ENCODE measurements at places on chromosomes 12 and 14.
A peak's percentile ranks its signal among the peaks of the same experiment; 100 is the strongest.

DNA sequence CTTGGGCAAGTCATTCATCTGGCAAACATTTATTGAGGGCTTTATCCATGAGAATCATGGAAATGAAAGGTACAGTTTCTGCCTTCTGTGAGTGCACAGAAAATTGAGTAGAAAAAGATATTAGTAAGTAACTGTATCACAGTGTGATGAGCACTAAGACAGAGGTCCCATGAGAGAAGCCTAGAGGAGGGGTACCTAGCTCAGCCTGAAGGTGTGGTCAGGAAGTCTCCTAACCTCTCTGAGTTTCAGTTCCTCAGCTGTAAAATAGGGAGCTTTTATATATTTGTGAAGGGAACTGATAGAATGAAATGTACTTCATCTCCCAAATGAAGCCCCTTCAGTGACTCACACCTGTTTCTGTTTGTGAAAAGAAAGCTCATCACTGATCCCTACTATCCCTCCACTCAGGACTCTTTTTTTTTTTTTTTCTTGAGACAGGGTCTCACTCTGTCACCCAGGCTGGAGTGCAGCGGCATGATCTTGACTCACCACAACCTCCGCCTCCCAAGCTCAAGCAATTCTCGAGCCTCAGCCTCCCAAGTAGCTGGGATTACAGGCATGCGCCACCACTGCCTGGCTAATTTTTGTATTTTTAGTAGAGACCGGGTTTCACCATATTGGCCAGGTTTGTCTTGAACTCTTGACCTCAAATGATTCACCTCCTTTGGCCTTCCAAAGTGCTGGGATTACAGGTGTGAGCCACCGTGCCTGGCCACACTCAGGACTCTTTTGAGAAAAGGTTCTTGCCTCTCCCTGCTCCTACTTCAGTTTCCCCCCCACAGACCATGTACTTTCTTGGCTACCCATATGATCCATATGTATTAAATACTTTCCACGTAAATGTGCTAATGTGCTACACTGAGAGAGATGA, 93.7 kb upstream of the FUT8 start:
- no peak for DNase-seq

GRCh38 chr12:66024949-66025348, 105.6 kb downstream of the LLPH start:
- no peak for DNase-seq

- DNase-seq, result no peak
Observed at GRCh38 chr14:93042968-93043940, 72.5 kb downstream of the ITPK1 start.

- DNase-seq, result peak; percentile 79
Observed at GRCh38 chr12:110582276-110583136, 612 bp downstream of the PPTC7 start.

DNA sequence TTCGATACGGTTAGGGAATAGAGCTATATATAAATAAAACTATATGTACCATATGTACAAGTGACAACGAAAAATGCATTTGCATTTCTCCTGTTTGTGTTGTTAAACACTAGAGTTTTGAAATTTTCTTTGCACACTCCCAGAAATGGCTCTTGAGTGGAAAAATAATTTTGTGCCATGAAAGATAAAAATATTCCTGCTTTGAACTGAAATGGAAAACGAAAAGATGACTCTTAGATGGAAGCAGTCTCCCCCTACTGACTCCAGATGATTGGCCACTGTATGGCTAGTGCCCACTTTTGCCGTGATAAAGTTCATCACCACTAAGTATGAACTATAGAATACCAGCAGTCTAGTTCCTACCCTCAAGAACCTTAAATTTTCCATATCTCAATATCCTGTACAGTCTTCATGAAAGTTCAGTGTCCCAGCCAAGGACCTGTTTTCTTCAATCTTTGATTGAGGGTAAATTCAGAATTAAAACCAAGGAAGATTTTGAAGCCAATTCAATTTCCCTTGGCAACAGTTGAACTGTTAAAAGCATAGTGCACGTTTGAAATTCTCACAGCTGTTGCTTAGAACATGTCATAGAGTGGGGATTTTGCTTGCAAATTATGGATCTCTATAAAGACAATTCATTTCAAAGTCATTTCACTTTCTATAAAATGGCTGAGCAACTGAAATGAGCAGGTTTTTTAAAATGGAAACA, 1.6 kb upstream of the PPP2R5E start:
- DNase-seq, result no peak

GRCh38 chr14:69543341-69544115, 31.1 kb downstream of the CCDC177 start:
- DNase-seq, result peak; percentile 3

- no peak for DNase-seq
Observed at GRCh38 chr14:38490273-38490672, 234.4 kb upstream of the CLEC14A start.

DNA sequence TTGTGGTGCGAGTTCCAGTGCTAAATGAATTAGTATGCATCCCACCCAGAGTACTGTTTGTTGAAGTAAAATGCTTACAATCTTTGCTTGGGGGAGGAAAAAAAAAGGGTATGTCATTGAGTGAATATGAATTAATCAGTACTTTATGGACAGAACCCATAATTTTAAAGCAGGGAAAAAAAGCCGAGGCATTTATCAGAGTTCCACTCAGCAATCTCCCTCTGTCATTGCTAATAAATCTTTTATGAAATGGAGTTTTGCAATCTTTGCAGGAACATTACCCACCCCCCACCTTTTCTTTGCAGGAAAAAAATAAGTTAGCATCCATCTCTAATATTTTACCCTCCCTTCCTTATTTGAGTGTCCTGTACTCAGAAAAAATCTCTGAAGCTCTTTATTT, 127.9 kb upstream of the TMPO start:
- no peak for DNase-seq

- peak; percentile 48 for DNase-seq
Observed at GRCh38 chr12:6961695-6962284, 8.7 kb downstream of the PHB2 start.

DNA sequence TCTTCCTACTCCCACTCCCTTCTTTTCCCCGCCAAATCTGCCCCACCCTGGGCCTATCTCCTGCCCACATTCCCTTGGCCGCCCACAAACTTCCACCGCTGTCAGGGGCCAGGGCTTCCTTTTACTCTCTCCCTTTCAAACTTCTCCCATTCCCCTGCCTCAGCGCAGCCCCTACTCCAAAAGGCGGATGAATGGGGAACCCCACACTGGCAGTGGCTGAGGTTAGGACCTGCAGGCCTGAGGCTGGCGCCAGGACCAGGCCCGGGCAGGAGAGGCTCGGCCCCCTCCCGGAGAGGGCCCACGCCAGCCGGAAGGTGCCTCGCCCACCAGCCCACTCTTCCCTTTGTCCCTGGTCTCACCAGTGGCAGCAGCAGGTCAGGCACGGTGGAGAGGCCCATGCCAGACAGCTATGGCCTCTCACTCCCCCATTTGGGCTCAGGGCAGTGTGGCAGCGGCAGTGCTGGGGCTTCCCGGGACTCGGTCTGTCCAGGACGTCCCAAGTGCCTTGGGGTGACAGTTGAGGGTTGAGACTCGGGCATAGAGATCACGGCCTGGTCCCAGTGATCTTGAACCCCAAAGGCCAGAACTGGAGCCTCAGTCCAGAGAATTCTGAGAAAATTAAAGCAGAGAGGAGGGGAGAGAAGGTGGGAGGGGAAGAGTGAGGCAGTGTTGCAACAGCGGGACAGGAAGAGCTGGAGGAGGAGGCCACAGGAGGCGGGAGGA, at the start of gene TNFRSF1A:
Gene TNFRSF1A, minus strand, starts transcription at position 660 of the 723 bp plus-strand sequence. Its CDS starts 262 bp downstream, at position 398.
- peak; percentile 28 for DNase-seq

- no peak for DNase-seq
Observed at GRCh38 chr14:32185097-32185496, 16.7 kb upstream of the RNU6-7 start.

DNA sequence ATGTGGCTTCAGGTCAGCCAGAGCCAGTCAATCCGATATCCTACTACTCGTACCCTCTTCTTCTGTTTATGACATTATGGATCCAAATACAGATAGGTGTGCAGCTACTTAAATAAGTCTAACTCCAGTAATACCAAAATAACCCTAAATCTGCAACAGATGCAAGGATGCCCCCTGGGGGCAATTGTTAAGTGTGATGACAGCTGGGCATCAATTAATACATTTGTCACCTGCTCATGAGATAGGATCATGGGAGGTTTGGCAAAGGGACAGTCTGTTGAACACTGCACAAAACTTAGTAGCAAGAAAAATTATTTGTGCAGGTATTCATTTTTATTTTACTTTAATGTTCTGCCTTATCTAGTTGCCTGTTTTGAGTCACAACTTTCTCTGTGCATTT, 83.2 kb downstream of the SLC38A6 start:
- DNase-seq, result no peak

- DNase-seq, result no peak
Observed at GRCh38 chr12:131611416-131612091, 99.3 kb upstream of the SFSWAP start.

DNA sequence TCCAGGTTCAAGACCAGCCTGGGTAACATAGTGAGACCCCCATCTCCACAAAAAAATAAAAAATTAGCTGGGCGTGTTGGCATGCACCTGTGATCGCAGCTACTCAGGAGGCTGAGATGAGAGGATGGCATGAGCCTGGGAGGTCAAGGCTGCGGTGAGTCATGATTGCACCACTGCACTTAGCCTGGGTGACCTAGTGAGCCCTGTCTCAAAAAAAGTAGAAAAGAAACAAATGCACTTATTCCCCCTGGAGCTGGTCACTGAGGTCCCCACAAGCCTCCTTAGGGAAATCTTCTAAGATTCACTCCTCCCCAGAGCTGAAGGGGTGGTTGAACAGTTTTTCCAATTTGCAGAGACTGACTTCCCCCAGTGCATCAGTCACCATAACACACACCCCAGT, 1.6 kb downstream of the CD9 start:
- no peak for DNase-seq

GRCh38 chr12:116455540-116456329, 103.4 kb upstream of the MAP1LC3B2 start:
- no peak for DNase-seq

DNA sequence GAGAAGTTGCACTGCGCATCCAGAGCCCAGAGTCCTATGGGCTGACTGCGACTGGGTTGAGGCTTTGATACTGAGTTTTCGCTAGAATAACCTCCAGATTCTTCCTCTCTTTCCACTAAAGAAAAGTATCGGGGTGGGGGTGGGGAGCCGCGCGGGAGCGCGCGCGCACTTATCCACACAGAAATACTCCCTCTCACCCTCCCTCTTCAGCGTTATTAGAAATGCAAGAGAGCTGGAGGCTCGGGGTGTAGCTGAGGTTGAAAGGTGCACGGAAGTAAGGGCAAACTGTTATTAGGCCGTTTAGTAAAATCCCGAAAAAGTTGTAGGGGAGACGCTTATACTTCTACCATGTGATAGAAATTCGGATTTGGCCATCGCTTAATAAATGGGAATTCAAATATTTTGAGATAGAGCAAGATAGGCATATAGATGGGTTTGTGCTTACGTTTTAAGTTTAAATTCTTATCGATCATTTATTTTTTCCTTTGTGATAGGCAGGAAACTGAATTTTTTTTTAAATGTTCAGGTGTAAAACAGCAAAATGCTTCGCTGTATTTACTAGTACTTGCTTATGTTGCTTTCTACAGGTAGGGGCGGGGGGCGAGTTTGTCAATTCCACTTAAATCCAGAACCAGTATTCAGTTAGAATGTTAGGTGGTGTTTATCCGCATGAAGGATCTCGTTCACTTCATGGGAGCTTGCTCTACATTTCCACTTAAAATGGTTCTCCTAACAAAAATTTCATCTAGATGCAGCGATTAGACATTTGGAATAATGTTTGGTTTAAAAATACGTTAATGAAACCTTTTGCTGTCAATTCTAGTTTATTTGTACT, 1.1 kb downstream of the ARHGAP5 start:
- DNase-seq, result no peak

- no peak for DNase-seq
Observed at GRCh38 chr14:90272523-90272922, 16.2 kb downstream of the PSMC1 start.

- no peak for DNase-seq
Observed at GRCh38 chr14:68477110-68477455, 315.8 kb downstream of the ZFP36L1 start.

DNA sequence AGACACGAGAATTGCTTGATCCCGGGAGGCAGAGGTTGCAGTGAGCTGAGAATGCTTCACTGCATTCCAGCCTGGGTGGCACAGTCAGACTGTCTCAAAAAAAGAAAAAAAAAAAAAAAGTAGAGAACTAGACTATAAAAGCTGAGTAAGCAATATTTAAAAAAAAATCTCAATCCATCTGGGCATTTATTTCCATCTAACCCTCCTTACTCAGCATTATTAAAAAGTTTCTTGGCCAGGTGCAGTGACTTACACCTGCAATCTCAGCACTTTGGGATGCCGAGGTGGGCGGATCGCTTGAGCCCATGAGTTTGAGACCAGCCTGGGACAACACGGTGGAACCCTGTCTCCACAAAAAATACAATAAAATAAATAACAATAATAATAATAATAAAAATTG, 4.5 kb downstream of the SUPT16H start:
- DNase-seq, result no peak

DNA sequence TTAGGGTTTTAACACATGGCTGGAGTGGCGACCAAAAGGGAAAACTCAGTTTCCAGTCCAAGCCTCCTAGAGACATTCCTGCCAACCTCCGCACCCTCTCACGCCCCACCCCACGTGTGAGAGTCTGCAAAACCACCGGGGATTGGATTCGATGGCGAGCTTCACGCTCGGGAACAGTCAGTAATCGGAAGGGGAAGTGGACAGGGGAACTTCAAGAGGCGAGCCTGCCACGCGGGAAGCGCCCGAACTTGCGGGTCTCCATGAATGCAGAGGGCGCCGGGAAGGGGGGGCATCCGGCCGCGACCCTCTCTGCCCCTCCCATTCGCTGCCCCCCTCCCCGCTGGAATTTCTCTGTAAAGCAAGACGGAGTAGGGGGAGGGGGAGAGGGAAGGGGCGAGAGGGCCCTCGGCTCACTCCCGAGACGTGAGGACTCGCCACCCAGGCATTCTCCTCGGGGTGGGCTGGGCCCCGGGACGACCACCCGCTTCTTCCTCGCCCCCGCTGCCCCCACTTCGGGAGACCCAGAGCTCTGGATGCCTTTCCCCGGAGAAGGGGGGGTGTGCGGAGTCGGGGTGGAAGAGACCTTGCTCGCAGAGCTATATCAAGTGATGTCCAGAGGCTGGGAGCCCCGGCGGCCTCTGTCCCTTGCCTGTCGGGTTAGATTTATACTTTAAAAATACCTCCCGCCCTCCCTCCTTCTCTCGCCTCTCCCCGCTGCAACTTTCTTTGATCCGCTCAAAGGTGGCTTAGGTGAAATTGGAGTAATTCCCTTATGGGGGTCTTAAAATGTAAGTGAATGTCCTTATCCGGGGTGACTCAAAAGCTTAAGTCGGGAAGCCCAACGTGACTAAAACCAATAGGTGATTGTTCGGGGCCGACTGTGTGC, 2.5 kb upstream of the CCND2 start:
- peak; percentile 32 for DNase-seq

DNA sequence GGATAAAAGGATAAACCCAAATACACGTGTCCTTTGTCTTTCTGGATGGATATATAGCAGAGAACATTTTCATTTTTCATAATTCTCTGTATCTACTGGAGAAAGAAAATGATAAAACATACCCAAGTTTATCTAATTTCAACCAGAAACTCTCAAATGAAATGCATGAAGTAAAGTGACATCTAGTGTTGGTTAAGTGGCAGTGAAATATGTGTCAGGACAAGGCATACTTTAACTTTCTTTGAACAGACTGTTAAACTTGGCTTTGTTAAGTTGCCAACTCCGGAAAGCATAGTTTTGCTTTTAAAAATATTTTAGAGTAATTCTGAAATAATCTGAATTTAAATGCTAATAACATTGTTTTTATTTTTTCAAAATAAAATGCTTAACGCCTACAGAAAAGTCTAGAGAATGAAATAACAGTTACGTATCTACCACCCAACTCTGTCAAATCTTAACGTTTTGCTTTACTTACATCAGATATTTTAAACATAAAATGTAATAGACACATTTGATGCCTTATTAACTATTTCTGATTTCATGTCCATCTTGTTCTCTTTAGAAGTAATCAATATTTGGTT, 25.2 kb upstream of the NTN4 start:
- no peak for DNase-seq

All from activated T-helper 9 cell treated with anti-CD3 and anti-CD28 coated beads, Interleukin-2, amount 50 U/mL, for 16 hours (primary cell).